ENCODE measurements at places on chromosomes 3 and 15.

DNA sequence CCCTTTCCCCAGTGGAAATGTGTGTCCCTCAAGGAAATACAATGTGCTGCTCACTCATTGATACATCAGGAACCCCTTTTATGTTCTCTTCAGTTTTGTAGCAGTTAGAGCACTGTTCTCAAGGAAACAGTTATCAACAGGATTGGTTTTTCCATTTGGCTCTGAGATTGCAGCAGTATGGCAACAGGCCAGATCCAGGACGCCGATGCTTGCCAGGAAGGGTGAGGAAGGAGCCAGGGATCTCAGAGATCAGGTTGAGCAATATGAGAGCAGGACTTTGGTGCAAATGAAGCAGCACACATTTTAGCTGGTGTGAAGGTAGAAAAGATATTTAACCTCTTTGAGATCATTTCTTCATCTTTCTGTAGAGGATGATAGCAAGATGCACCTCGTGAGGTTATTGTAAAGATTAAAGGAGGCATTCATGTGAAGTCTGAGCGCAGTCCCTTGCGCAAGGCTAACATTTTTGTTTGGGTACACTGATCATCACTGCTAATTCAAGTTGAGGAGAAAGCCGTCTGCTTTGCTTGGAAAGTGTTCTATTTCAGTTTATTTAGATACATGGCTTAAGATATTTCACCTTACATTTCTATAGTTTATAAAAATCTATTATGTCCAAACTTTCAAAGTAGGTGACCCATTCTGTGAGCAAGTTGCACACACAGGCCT, 68.5 kb downstream of the KCNH8 start:
- DNase-seq, result peak; percentile 24

- no peak for DNase-seq
Observed at GRCh38 chr15:101447561-101448071, 41.9 kb downstream of the PCSK6 start.

GRCh38 chr3:61173676-61174075, 77.6 kb downstream of the FHIT start:
- no peak for DNase-seq

- DNase-seq, result no peak
Observed at GRCh38 chr3:154795582-154795981, 284.5 kb upstream of the MME start.

- DNase-seq, result no peak
Observed at GRCh38 chr3:69091389-69092029, 6.8 kb downstream of the ARL6IP5 start.

DNA sequence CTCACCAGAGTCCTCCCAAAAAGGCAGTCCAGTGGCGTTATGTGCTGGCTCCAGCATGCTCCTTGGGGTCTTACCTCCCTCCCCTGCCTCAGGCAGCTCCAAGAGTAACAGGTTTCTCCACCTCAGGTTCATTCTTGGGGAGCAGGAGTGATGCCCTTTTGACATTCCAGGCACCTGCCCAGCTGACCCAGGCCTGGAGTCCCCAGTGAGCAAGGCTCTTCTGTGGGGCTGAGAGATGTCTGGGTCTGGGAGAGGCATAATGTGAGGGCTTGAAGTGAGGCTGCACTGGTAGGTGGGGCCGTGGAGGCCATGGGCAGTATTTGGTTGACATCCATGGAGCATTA, 15.3 kb downstream of the PXYLP1 start:
- DNase-seq, result no peak

DNA sequence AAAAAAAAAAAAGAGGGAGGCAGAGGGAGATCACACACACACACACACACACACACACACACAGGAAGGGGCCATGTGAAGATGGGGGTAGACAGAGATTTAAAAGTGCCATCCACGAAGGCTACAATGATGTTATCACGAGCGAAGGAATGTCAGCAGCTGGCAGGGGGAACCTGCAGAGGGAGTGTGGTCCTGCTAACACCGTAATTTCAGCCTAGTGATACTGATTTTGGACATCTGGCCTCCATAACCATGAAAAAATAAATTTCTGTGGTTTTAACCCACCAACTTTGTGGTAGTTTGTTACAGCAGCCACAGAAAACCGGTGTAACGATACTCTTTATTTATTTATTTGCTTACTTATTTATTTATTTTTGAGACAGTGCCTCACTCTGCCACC, 76.0 kb downstream of the TMCO5A start:
- DNase-seq, result no peak

- DNase-seq, result no peak
Observed at GRCh38 chr15:52579852-52580251, 11.0 kb upstream of the ARPP19 start.

DNA sequence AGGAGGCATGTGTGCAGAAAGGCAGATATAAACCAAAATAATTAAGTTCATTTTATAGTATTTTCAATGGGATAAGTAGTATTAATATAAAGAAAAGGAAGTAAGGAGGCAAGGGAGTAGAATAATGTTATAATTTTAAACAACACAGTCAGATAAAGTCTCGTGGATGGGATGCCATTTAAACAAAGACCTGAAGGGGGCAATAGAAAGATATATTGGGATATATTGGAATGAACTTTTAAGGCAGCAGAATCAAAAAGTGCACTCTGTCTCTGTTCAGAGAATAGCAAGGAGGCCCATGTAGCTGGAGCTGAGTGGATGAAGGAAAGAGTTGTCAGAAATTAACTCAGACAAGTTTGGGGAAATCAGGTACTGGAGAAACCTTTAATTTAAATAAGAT, 158.7 kb downstream of the CGGBP1 start:
- DNase-seq, result no peak

- peak; percentile 90 for DNase-seq
Observed at GRCh38 chr15:75738647-75739325, 26.1 kb upstream of the CSPG4 start.

DNA sequence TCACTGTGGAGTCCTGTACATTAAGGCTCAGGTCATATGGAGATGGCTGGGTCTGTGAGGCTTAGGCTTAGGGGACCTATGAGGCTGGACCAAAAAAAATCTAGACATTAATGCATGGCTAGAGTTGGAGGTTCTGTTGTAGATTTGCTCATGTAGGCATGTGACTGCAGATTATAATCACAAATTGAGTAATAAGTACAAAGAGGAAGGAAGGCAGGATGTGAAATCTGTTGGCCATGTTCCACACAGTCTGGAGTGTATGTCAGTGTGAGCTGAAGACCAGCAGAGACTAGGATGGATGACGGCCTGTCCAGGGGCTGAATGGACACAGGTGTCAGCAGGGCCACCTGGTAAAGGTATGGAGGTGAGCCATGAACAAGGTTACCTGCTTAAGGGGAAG, at the start of gene ST3GAL6:
TSS of gene ST3GAL6 (plus strand) at position 265 of the 400 bp plus-strand sequence. CDS start 5,101 bp downstream, outside the sequence.
- no peak for DNase-seq

GRCh38 chr3:94076055-94076454, 13.2 kb downstream of the NSUN3 start:
- DNase-seq, result no peak

DNA sequence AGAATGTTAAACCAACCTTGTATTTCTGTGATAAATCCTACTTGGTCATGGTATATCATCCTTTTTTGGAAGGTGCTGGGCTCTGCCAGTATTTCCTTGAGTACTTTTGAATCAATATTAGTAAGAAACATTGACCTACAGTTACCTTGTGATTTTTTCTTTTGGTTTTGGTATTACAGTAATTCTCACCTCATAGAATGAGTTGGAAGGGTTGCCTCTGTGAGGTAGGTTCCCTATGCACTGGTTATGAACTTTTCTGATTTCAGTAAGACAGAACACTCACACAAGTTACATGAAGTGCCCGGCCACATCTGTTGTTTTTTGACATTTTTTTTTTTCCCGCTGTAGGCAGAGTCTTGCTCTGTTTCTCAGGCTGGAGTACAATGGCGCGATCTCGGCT, 20.0 kb downstream of the PCCB start:
- no peak for DNase-seq

DNA sequence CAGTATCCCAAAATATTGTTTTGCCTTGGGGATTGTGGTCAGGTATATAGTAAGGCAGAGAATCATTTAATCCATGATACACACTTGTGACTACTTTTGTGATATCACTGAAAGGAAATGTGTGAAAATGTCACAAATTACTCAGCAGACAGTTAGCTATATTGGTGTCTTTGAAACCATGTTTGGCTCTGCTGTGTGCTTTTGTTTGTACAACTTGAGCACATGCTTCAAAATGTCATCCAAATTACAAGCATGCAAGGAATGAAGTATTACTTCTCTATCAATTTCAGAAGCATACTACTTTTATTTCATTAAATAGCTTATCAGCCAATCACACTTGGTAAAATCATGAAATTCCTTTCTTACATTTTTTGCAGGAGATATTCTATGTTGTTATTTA, 619.0 kb upstream of the AGTR1 start:
- no peak for DNase-seq

DNA sequence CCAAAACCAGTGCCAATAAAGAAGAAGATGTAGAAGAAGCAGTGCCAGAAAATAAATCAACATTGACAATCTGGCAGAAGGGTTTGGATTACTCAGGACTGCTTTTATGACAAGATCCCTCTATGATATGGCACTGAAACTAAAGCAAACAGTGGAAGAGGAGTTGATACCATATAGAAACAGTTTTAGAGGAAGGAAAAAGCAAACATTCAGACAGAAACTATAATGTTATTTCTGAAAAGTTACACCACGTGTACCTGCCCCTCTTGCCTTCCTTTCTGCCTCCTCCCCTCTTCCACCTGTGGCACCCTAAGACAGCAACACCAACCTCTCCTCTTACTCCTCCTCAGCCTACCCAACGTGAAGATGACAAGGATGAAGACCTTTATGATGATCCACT, 63.0 kb downstream of the SFMBT1 start:
- no peak for DNase-seq

GRCh38 chr3:178002113-178002512, 534.1 kb upstream of the KCNMB2 start:
- no peak for DNase-seq

DNA sequence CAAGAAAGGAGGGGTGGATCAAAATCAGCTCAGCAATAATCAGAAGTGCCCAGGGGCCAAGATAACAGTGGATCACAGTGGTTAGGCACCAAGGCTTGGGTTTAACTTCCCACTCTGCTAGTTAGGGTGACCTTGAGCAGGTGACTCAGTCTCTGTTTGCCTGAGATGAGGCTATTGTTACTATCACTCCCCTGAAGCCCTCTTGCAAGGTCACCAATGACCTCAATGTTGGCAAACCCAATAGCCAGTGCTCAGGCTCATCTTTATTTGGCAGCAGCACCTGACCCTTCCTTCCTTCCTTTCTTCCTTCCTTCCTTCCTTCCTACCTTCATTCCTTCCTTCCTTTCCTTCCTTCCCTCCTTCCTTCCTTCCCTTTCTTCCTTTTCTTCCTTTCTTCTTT, 102.4 kb upstream of the HACD2 start:
- DNase-seq, result no peak

- DNase-seq, result peak; percentile 82
Observed at GRCh38 chr15:68620721-68621527, 42.1 kb downstream of the CORO2B start.

GRCh38 chr3:125078951-125079674, 23.3 kb upstream of the HEG1 start:
- DNase-seq, result no peak

DNA sequence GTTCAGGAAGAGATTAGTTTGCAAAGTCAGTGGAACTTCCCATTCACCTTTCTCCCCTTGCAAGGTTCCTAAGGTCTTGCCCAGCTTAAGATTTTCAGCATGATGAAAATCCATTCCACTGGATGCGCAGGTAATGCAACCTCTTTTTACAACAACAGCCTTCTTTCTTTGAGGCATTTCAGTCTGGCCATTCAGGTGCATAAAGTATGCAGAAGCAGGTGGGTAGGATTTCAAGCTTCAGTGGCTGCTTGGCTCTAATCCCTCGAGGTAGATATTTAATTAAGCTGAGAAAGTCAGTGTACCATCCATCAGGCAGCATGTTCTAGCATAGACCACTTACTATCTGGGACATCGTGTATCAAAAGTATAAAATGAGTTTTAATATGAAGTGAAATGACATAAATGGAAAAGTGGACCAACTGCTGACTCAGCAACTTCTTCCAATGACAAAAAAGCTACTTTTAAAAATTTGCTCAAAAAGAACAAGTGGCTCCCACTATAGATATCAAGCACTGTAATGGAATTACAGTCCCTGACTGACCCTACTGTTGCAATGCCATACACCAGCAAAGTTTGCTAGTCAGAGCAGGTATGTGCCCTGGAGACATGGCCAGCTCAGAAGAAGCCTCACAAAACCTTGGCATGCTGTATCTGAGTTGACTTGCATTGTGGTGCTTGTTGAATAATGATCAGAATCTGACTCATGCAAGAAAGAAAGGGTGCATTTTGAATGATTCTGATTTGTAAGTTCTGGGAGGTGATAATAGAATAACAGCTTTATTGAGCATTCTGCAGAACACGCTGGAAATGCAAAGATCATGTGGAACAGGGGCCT, 459.9 kb upstream of the MCTP2 start:
- no peak for DNase-seq

GRCh38 chr3:110059431-110059830, 722.1 kb upstream of the DPPA4 start:
- no peak for DNase-seq

Measured in omental fat pad (tissue), 4 donors.